ENCODE measurements at places on chromosomes 2 and 18.

DNA sequence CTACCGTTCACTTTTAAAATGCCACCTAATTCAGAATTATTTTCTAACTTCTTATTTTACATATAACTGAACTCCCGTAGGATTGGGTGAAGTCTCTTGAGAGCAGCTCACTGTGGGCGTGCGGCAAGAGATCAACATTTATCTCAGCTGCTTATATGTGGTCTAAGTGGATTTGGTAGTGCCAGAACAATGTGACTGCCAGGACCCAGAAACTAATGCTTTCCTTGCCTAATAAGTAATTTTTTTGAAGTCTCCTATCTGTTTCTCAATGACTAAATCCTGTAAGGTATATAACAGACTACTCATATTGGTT, 11.2 kb upstream of the NFE2L2 start:
- no peak for DNase-seq

- no peak for DNase-seq
Observed at GRCh38 chr2:170747921-170748320, 22.3 kb upstream of the ERICH2 start.

- DNase-seq: no peak
Observed at GRCh38 chr18:50797142-50797541, 22.7 kb downstream of the MRO start.

GRCh38 chr18:79575891-79576685, 103.5 kb upstream of the CTDP1 start:
- peak; percentile 32 for DNase-seq

- DNase-seq: no peak
Observed at GRCh38 chr2:10704034-10704594, 14.3 kb upstream of the NOL10 start.

GRCh38 chr2:43387092-43388062, 161.0 kb upstream of the ZFP36L2 start:
- DNase-seq: no peak

DNA sequence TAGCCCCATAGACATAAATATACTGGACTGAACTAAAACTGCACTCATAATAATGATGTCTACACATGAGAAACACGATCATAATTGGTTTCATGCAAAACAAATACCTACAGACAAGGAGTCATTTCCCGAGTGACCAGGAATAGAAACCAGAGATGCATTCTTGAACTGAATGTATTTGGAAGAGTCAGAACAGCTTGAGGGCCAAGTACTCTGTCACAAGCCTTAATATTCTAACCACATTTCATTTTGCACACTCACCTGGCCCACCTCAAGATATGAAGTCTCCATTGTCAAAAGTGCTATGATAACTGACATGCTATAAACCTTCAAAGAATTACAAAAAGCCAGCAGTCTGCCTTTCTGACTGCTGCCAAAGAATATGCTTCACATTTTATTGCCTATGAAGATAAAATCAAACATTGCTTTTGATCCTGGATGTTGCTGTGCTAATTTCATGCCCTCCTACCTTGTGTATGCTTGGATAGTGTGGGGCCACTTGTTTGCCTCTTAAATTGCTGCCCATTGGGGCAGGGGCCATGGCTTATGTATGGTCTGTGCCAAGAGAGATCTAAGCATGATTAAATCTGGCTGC, 18.9 kb upstream of the ASAP2 start:
- no peak for DNase-seq

DNA sequence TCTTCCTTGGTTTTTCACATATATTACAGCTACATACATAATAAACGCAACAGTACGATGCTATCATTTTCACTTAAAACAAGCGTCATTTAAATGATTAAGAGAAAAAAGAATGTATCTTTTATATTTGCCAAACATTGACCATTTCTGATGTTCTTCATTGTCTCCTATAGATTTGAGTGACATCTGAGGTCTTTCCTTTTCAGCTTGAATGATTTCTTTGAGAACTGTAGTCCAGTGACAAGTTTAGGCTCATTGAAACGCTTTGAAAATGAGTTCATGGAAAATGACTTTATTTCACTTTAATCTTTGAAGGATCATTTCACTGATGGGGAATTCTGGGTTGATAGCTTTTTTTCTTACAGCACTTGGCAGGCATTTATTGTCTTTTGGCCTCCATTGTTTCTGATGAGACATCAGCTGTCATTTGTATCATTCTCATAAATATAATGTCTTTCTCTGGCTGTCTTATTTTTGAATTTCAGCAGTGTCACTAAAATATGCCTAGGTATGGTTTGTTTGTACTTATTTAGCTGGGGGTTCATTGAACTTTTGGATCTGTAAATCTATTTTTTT, 10.9 kb downstream of the TGIF1 start:
- DNase-seq: no peak

GRCh38 chr2:138534791-138535190, 33.2 kb downstream of the SPOPL start:
- no peak for DNase-seq

GRCh38 chr2:234046521-234046920, 4.0 kb upstream of the SPP2 start:
- no peak for DNase-seq

Measured in NCI-H2029 treated with DMSO at 0.1 percent for 48 hours (cell line).